ENCODE measurements at places on chromosomes 4 and X.

DNA sequence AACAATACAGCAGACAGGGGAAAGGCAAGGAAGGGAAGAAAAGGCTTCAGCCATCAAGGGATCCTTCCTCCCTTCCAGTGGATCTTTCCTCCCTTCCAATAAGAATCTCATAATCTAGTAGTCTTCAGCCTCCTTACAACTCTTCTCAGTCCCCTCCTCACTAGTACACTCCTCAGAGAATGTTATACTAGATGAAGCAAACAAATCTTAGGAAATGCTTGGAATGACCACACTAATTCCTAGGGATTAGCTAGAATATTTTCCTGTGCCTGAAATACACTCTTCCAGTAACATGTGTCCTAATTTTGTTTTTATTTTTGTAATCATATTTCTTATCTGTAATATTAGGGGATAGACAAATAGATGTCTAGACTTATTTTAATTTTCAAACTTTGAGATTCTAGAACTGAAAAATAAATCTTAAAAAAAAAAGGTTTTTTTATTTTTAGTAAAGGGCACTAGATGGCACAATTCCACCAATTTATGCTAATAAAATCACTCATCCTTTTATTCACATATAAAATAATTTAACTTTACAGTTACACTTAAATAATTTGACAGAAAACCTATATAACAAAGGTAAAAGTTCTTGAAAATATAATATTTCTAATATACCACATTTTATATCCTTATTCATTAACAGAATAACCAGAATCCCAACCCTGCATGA, 7.0 kb upstream of the STPG2 start:
- no peak for DNase-seq

GRCh38 chr4:118254368-118254767, 98.4 kb downstream of the PRSS12 start:
- DNase-seq, result no peak

DNA sequence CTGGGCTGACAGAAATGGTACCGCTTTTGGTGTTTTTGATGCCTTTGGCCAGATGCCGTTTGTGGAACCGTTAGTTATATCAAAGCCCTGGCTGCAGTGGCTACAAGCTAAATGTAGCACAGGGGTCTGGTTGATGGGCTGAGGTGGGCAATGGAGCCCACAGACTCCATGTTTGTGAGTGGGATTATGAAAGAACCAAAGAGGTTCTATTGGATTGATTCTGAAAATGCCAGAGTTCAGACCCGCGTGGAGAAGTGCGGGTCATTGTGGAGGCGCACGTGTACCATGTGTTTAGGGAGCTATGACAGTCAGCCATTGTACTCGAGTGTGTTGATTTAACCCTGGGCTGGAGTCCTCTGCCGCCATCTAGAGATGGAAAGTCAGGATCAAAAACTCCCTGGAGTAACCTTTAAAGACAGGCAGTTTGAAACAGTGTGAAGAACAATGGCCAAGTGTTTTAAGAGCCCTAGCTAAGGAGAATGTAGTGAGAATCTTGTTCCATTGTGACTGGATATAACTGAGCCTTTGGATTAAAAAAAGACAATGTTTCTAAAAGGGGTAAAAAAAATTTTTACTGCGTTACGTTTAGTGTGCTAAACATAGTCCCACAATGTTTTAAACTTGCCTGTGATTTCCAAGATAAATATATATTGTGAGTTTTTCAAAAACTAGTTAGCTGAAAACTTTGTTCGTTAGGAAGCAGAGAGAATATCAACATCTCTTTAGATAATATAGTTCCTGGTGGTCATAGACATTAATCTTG, 12.7 kb downstream of the ART3 start:
- DNase-seq, result peak; percentile 25

- no peak for DNase-seq
Observed at GRCh38 chr4:37476691-37477090, 209.5 kb downstream of the RELL1 start.

DNA sequence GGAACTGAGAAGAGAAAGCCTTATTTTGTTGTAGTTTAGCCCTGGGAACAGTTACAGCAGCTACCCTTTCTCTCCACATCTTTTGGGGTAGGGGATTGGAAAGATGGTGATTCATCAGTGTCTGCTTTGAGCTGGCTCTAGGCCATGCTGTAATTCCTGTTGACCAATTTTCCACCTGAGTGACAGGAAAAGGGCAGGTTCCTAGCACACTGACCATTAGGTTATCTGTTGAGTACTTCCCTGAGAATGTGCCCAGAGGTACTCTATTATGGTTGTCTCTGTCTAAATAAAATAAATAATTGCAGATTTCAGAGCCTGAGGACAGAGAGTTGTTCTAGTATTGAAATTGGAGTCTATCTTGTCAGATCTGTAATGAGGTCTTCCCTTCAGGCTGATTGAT, 109.0 kb downstream of the ENOX2 start:
- no peak for DNase-seq

DNA sequence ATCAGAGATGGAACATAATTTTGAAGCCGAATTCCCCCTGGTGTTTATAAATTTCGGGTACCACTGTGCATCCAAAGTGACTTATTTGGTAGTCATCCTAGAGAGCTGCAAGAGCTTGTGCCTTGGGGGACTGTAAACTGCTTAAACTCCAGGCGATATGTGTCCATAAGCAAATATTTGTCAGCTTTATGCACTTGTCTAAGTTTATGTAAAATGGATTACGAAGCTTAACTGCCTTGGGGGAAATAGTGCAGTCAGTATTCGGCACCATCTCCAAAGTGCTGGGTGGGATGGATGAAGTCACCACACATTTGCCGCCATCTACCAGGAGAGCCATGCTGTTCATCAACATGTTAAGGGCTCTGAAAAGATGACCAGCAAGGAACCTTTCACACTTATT, 65.9 kb downstream of the CC2D2A start:
- no peak for DNase-seq

DNA sequence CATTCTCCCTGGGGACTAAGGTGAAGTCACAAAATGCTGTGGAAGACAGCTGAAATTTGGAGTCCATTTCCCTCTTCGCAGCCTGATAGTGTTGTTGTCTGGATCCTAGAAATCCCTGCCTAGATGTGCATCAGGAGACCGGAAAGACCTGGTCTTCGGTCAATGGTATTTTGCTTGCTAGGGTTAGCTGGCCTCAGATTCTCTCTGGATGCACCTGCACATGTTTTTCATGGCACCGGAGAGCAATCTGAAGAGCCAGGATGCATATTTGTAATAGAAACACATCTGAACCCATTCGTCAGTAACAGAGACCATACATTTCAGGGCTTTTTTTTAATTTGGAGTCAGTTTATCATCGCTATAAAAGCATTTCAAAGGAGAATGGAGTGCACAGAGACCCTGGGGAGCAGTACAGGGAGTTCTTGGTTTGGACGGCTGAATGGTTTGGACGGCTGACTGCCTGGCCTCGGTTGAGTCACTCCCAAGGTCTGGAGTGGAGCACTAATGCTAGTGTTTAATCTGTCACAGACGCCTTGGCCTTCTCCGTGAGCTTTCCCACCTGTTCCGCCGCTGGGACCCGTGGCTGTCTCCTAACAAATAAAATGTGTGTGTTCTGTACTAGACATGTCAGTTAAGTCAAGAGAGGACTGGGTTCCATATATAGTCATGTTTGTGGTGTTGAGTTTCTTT, 7.5 kb upstream of the PDLIM3 start:
- no peak for DNase-seq

DNA sequence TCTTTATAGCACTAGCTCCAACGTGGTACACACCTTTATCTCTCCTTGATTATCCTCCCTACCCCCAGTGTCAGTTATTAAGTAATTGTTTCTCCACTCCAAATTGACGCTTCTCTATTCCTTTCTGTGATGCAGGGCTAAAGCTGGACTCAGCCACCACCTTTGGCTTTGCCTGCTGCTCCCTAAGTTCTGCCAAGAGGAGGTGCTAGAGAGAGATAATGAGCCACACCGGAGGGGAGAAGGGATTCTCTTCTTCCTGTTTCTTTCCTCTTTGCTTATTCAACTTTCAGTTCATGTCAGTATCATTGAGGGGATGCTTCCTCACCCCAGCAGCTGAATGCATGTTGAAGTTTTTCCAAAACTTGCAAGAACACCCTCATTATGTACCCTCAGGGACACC, 176.5 kb downstream of the GBA3 start:
- DNase-seq, result no peak

GRCh38 chr4:170022211-170022610, 4.0 kb downstream of the MFAP3L start:
- DNase-seq, result no peak

GRCh38 chr4:48483006-48483776, at the start of gene SLC10A4:
SLC10A4 (plus strand) TSS chr4:48483343; CDS start chr4:48483562, 219 bp downstream.
- peak; percentile 41 for DNase-seq

GRCh38 chr4:102506523-102506922, 5.4 kb downstream of the NFKB1 start:
- no peak for DNase-seq

DNA sequence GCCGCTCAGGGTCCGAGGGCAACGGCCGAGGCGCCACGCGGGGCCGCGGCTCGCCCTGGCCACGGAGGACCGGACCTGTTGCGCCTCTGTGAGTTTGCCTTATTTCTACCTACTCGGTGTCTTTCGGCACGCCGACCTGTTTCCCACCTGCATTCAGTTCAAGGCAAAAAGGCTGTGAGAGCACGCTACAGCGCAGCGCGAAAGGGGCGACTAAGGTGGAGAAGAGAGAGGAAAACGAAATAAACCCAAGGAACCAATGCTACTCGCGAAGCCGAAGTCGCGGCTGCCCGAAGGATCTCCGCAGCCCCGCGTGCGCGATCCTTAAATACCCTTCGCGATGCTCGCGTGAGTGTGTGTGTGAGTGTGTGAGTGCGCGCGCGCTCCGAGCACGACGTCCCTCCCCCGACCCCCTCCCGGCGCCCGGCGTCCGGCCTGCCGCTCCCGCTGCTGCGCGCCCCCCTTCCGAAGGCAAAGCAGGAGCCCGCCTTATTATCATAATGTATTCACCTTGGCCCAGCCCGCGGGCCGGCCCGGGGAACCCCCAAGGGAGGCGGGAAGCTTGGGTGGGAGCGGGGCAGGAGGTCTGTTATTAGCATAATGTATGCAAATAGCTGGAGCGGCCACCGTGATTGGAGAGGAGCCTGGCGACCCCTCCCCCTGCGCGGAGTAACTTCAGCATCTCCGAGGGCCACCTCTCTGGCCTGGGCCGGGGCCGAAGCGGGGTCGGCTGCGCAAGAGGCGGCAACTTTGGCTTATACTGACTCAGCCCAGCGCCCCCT, at the start of gene COL25A1:
TSS of gene COL25A1 (minus strand) at position 298 of the 779 bp plus-strand sequence.
- peak; percentile 47 for DNase-seq

- DNase-seq, result no peak
Observed at GRCh38 chr4:168837922-168838321, 172.1 kb downstream of the CBR4 start.

GRCh38 chrX:107626916-107627315, 1.4 kb upstream of the PRPS1 start:
- DNase-seq, result no peak

DNA sequence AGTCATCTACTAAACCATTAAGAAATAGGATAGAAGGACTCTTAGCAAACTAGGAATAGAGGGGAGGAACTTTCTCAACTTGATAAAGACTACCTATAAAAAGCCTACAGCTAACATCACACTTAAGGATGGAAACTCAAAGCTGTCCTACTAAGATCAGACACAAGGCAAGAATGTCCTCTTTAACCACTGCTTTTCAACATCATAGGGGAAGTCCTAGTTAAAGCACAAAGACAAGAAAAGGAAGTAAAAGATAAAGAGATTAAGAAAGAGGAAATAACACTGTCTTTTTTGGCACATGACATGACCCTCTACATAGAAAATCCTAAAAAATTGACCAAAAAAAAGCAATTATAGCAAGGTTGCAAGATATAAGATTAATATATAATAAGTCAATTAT, 136.6 kb downstream of the FBXW7 start:
- DNase-seq, result no peak

GRCh38 chr4:72063726-72064125, 31.9 kb downstream of the NPFFR2 start:
- DNase-seq, result no peak

- no peak for DNase-seq
Observed at GRCh38 chr4:101599620-101600019, 190.9 kb upstream of the BANK1 start.

DNA sequence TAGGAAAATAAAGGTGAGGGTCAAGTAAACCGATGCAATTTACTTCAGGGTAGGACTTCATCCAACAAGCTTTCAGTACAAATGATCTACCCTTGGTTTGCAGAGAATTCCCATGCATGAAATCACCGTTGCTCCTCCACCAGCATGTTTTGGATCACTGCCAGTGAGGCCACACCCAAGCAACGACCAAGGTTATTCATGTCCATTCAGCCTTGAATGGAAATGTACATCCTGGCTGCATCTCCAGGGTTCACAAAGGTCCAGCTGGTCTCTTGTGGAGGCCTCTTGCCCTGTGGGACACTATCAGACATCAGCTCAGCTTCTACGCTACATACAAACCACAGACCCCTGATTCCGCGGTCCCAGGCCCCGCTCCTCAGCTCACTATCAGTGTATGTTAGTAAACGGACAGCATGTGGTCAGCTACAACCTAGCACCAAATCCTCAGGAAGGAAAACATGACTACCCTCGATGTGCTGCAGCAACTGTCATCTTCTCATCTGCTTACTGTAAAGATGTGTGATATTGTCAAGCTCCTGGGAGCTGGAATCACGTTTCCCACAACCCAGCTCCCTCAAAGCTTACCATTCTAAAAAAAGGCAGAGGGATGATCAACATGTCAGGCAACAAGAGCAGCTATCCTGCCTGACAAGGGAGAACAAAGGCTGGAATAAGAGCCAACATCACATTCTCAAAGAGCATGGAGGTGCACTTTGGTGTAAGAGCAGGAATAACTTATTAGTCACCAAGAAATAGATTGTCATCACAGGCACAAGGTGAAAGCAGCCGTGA, 4.9 kb downstream of the LYAR start:
- no peak for DNase-seq

GRCh38 chrX:153816831-153817690, 13.3 kb downstream of the PDZD4 start:
- DNase-seq, result peak; percentile 54
